ENCODE measurements at places on chromosomes 7 and 10.

DNA sequence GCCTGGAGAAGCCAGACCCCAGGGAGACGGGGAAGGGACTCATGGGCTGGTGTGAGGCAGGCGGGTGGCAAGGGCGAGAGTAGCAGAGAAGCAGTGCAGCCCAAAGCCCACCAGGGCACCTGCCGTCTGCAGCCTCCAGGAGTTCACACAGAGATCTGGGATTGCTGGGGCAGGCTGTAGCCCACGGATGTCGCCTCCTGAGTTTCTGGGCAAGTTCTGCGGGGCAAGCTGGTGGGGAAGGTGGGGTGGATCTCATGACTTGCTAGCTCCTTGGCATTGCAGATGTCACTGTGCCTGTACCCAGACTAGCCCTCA, 6.0 kb downstream of the ADCK2 start:
- DNase-seq: no peak

GRCh38 chr7:130262448-130262847, 4.2 kb upstream of the CPA2 start:
- DNase-seq: no peak

- no peak for DNase-seq
Observed at GRCh38 chr10:28554009-28554408, 21.1 kb downstream of the WAC start.

- no peak for DNase-seq
Observed at GRCh38 chr10:131886237-131886636, 14.6 kb upstream of the PPP2R2D start.

DNA sequence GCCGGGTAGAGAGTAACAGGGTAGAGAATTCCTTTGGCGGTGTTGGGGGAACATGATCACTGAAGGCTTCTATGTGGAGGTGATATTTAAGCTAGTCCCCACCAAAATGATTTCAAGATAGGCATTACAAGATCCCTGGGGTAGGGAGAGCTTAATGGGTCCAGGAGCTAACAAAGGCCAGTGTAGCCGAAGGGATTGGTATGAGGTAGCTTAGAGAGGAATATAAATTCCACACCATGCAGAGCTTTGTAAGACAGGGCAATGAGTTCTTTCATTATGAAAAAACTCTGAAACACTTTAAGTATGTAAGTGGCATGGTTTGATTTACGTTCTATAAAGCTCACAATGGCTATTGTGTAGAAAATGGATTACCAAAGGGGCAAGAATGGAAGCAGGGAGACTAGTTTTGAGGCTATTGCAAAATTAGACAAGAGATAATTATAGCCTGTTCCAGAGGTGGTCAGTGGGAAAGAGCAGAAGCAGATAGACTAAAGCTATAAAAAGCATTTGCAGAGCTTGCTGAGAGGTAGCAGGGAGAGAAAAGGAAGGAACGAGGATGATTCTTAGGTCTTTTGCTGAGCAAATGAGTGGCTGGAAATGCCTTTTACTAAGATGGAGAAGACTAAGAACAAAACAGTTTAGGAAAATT, 119.7 kb upstream of the SLC25A13 start:
- no peak for DNase-seq

DNA sequence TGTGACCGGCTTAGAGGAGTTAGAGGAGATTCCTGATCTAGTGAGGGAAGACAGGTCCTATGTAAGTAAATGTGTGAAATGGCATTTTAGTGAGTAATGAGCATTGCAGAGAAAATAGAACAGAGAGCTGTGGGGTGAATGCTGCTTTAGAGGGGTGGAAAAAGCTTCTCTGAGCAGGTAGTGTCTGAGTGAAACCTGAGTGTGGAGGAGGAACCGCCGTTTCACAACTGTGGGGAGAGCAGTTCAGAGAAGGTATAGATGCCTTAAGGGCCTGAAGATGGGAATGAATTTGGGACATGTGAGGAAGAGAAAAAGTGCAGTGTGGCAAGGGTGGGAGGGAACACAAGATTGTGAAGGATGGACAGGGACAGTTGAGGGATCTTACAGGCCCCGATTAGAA, 21.6 kb downstream of the FBH1 start:
- DNase-seq: no peak

GRCh38 chr7:112331492-112331891, 118.8 kb upstream of the IFRD1 start:
- no peak for DNase-seq

DNA sequence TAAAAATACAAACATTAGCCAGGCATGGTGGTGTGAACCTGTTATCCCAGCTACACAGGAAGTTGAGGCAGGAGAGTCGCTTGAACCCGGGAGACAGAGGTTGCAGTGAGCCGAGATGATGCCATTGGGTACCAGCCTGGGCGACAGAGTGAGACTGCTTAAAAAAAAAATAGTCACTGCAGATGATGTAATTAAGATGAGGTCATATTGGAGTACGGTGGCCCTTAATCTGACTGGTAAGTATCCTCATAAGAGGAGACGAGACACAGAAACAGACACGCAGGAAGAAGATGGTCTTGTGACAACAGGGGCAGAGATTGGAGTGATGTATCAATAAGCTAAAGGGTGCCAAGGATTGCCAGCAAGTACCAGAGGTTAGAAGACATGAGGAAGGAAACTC, 156.0 kb downstream of the FAM107B start:
- no peak for DNase-seq

GRCh38 chr7:74269757-74270277, 15.6 kb upstream of the RFC2 start:
- peak; percentile 47 for DNase-seq

DNA sequence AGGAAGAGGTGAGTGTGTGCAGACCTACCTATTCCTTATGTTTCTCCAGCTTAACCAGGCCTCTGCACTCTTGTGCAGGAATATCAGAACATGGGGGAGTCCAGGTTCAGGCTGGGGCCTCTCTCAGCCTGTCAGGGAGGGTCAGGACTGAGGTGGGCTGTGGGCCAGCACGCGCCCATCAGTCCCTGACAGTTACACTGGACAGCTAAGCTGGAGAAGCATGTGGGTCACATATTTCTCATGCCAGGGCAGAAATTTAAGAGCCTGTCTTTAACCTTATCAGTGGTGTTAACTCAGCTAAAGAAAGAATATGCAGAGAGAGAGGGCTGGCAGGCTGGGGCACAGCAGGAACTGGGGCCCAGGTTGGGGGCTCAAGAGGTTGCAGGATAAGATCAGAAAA, 8.7 kb upstream of the POLD2 start:
- no peak for DNase-seq

- DNase-seq: no peak
Observed at GRCh38 chr7:134593530-134594392, 44.9 kb downstream of the AKR1B15 start.

DNA sequence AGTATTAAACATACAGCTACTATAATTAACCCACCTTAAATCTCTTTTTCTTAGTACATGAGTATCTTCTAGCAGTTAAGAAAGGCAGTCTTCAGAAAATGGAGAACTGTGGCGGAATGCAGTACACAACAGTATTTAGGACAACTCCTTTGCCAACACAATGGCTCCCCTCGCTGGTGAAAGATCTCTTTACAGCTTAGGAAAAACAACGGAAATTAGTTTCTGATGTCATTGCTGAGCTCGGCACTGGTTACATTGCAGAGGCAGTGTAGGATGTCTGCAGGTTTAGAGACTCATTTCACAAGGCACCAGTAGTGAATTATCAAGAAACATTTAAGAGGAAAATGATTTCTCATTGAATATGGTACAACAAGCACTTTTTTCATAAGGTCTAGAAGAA, 43.4 kb downstream of the GLRX3 start:
- DNase-seq: no peak

GRCh38 chr7:131302876-131303707, 24.6 kb upstream of the MKLN1 start:
- no peak for DNase-seq

- no peak for DNase-seq
Observed at GRCh38 chr7:35993676-35994606, 159.1 kb upstream of the EEPD1 start.

Data from T-helper 9 cell (primary cell).